ENCODE measurements at places on chromosomes 5 and 9.
A peak's percentile ranks its signal among the peaks of the same experiment; 100 is the strongest.

DNA sequence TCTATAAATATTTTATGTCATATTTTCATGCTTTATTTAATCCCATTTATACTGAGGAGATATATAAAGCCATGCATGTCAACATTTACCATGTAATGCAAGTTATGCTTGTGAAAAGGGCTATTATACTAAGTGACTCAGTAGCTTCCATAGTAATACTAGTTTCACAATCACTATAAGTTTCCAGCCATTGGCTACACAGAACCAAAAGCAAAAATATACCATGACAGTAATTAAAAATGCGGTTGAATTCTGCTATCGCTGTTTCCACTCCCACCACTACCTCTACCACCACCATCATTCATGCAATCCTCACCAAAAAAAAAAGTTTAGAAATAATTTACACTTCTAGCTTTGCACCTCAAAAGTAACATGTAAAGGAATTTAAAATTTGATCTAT lies 60.2 kb downstream of the MLLT3 start:
- DNase-seq, result peak; percentile 49

DNA sequence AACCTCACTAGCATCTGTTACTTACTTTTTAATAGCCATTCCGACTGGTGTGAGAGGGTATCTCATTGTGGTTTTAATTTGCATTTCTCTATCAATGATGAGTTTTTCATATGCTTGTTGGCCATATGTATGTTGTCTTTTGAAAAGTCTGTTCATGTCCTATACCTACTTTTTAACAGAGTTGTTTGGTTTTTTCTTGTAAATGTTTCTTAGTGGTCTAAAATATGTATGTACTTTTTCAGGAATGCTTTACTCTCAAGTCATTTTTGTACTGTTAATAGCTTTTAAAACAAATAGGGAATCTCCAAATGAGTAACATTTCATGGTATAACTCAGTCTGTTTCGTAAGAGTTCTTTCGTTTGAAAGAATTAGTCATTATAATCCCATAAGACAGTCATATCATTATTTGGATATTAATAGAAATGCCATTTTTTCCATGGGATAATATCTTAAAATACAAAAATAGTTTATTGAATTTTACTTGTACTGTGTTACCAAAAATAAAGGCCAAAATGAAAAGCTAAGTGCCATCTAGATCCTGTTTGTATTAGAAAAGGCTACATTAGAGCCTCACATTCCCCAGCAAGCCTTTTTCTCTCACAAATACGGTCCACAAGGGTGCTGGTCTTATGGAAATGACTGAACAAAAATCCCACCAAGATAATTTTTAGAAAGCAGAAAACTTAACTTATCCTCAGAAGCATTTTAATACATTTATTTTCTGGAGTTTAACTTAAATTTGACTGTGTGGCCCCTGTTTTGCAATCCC lies 247.7 kb downstream of the PJA2 start:
- peak; percentile 32 for DNase-seq

DNA sequence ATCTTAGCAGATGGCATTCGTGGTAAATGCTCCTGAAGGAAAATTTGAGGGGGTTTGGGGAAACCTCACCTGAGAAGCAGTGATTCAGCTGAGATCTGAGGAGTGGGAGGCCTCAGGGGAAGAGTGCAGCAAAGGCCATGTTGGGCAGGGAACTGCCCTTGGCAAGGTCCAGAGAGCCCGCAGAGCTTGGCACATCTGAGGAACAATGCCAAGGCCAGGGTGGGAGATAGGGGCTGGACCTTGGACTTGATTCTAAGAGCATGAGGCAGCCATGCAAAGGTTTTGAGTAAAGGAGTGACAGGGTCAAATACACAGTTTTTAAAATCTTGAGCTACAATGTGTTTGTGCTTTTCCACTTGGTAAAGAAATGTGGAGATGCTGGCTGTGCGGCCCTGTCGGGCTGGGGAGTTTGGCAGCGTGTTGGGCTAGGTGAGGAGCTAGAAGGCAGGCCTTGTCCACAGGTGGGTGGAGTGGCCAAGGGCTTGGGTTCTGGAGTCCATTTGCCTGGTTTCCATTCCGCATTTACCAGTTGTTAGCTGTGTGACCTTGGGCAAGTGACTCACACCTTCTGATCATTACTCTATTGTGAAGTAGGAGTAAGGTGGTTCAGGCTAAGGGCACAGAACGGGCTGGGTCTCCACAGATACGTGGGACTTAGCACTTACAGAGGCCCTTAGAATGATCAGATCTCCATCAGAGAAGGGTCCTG lies 6.1 kb downstream of the TBC1D13 start:
- DNase-seq, result no peak

DNA sequence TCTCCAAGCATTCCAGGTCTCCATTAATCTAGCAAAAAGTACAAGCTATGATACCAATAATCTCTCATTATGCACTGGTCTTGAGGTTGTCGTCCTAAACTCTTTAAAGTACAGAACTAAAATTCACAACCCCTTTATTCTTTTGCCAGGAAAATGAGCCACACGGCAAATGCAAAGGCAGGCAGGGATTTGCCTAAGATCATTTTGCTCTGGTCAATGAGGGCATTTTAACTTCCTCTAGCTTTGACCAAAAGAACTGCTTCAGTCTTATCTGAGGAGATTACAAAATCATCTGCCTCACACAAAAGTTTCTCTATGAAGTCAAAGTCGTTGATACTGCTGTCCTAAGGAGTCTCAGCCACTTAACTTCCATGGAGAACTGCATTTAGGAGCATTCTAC lies 51.8 kb downstream of the EPB41L4B start:
- DNase-seq, result no peak

GRCh38 chr5:100479079-100479688 lies 56.0 kb upstream of the FAM174A start:
- no peak for DNase-seq

- no peak for DNase-seq
Measured at GRCh38 chr5:62168506-62169281, 137.3 kb upstream of the KIF2A start.

DNA sequence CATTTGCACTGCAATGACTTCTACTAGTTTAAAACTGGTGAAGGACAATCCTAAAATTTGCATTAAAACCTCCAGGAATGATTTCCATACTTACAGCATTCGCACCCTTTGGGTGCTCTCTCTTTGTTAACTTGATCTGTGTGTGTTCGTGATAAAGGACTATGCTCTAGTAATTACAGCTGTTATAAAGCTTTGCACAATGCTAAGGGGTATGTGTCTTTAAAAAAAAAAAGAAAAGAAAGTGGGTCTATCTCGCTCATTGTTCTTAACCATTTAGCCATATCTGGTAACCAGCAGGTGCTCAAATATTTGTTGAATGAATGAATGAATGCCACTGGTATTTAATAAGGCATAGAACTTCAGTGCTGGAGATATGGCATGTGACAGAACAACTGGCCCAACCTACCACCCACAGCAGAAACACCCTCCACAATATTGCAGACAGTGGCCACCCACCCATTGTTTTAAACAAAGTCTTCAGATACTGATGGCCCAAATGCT lies 8.7 kb downstream of the TRIM36 start:
- DNase-seq, result no peak

DNA sequence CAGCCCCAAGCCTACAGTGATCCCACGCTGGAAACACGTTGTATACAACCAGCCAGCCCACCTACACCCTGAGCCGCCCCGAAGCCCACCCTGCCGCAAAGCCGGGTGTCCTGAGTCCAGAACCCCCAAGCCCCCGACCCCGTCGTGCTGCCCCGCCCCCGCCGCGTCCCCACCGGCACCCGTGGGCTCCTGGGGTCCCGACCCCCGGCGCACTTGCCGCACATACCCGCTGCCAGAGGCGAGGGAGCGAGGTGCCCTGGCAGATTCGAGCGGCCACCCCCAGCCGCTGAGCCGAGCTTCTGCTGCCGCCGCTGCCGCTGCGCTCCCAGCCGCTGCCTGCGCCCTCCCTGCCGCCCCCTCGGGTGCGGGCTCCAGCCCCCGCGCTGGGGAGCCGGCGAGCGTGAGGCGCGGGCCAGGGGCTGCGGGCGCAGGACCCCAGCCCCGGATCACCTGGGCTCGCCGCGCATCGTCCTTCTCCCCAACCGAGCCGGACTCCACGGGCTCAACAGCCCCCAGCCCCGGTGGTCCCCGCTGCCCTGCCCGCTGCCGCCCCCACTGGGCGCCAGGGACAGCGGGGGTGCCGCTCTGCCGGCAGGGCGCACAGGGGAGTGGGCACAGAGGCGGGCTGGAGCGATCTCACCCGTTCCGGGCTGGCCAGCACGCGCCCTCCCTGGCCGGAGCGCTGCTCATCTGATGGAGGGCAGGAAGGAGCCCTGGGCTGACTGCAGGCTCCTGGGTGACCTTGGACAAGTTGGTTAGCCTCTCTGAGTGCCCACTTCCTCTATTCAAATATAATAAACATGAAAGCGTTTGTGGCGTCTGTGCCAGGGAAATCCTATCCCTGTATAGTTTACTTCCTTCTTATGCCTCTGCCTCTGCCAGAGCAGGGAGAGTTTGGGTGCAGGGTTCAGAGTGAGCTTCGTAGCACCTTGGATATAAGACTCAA lies at the start of gene HTR4:
TSS of gene HTR4 (minus strand) at position 692 of the 946 bp plus-strand sequence. CDS start 17,513 bp downstream, outside the sequence.
- no peak for DNase-seq

- no peak for DNase-seq
Measured at GRCh38 chr9:115657695-115658094, 495.9 kb upstream of the PAPPA start.

- no peak for DNase-seq
Measured at GRCh38 chr9:9846557-9846956, 766.2 kb downstream of the PTPRD start.

GRCh38 chr9:91305596-91306295 lies 56.0 kb downstream of the AUH start:
- DNase-seq, result peak; percentile 74

DNA sequence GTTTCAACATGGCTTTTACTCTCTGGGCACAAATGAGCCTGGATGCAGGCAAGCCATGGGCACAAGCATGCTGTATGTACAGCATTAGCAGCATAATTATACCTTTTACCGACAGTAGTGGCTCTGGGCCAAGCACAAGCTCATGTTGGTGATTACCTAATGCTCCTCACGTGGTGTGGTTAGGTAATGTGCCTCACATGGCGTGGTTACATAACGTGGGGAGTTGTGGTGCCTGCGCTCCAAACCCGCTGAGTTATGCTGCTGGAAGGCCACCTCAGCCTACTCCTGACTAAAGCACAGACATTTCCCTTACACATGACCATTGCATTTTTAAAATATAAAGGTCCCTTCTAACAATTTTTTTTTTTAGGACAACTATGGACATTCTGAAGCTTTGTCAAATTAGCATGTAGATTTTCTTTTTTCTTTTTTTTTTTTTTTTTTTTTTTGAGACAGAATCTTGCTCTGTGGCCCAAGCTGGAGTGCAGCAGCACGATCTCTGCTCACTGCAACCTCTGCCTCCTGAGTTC lies 794.0 kb downstream of the EFNA5 start:
- no peak for DNase-seq

DNA sequence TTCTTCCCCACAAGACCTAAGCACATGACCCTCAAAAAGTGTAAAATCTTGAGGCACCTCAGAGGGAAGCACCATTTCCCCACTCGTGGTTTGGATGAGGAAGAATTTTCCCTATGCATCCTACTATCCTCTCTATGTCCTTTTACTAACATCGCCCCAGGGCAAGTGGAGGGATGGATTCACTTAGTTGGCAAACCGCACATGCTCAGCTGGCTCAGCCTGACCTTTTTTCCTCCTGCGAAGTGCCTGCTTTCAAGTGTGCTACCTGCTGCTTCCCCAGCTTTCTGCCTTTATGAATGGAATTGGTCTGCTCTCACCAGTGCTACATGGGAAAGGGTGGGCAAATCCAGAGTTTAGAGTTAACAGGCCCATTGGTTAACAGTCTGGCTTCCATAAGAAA lies 56.6 kb upstream of the IFNK start:
- DNase-seq, result peak; percentile 49

DNA sequence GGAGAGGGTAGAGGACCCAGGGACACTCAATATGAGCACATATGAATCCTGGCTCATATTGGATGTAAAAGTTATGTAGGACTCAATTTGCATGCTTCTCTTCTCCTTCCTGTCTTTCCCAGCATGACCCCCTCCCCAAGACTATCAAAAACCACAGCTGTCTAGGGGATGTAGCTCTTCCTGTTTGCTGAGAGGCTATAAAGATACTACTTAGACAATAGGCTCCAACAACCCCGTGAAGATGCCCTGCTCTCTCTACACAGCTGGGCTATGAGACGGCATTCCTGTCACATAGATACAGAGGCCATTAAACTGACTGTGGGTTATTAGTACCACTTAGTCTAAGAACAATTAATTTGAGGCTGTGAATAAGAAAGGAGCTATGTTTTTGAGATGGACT lies 56.5 kb upstream of the PCSK1 start:
- no peak for DNase-seq

- no peak for DNase-seq
Measured at GRCh38 chr5:178555005-178555404, 35.2 kb downstream of the COL23A1 start.

GRCh38 chr5:149550594-149551226 lies 529 bp downstream of the CSNK1A1 start:
- DNase-seq, result no peak

- no peak for DNase-seq
Measured at GRCh38 chr5:44783634-44784315, 25.0 kb upstream of the MRPS30 start.

GRCh38 chr5:115084246-115084793 lies 85.4 kb downstream of the TRIM36 start:
- no peak for DNase-seq

DNA sequence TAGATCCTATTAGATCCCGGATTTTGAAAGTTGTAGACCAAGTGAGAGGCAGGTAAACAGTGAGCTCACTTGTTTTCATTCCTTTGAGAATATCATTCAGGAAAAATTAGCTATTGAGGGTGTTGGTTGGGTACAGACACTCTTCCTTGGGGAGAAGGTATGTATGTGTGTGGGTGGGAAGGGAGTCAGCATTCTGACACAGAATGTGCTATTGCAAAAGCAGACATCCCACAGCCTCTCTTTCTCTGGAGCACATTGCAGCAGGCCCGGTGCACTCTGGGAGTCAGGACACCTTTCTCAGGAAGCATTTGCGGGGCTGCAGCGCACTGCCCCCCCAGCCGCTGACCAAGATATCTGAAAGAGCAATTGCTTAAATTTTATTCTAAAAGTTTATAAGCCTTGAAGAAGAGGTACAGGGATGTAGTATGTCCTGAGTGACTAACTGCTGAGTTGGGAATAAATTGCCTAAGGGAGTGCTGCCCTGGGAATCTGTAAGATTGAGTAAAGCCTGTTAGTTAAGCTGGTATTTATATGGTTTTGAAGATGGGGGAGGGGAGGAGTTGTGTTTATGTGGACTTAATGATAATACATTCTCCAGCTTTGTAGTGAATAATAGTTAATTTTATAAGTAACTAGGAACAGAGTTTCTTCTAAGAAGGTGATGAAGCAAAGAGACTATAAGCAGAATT lies 5.2 kb downstream of the TNFAIP8 start:
- DNase-seq, result no peak

- no peak for DNase-seq
Measured at GRCh38 chr5:38666668-38667498, 110.4 kb upstream of the LIFR start.

- DNase-seq, result no peak
Measured at GRCh38 chr5:136810261-136810801, 445.0 kb upstream of the TRPC7 start.
